Amniotic stem cell (primary cell): ENCODE measurements at places on chromosomes 5 and 9.

DNA sequence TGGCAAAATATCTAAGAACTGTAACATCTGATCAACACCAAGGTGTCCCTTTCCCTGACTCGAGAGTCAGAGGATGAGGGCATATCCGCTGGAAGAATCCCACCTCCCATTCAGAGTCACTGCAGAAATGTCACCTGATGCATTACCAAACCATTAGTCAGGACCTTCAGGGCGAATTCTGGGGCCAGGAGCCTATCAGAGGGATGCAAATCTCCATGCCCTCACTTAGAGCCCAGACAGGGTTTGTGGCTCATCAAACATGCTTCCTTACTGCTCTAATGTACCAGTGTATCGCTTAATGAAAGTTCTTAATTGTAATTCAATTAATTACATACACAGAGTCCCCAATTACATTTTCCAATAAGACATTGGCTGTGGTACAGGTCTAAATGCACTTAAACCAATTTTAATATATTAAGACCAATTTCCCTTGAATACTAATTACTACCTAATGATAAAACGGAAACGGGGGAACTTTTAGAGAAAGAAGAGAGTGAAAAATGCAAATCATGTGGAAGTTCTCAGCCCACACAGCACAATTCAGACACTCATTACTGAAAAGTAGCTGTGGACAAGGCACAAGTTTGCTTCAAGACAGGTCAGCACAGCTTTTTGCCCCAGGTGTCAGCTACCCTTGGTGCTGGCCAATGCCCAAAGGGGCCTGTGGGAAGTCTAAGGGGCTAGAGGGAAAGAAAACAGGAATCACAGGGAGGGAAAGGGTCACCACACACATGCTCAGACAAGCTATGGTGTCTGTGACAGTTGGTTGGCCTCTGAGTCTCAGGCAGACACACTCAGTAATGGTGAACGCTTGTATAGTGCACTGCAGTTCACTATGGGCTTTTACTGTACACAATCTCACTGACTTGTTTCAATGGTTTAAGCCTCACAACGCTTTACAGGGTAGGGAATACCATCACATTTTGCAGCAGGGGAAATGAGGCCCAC, 211.6 kb downstream of the MAPKAP1 start:
- no peak for DNase-seq

DNA sequence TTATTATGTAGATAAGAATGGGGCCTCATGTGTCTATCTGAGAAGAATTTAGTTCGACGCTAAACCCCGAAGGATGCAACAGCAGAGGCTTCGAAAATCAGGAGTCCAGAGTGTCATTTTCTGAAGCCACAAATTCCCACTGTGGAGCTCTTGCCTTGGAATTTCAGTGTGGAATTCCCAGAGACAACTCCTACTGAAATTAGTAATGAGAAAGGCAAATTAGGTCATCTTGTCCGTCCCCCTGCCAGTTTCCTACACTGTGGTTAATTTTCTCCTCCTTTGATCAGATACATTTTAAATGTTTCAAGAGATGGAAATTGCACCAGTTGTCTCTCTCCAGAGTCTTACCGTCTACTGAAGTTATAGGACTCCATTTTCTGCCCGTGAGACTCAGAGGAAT, 633.6 kb downstream of the BNC2 start:
- DNase-seq, result no peak

GRCh38 chr9:20940447-20941173, 90.8 kb downstream of the HACD4 start:
- DNase-seq, result no peak

DNA sequence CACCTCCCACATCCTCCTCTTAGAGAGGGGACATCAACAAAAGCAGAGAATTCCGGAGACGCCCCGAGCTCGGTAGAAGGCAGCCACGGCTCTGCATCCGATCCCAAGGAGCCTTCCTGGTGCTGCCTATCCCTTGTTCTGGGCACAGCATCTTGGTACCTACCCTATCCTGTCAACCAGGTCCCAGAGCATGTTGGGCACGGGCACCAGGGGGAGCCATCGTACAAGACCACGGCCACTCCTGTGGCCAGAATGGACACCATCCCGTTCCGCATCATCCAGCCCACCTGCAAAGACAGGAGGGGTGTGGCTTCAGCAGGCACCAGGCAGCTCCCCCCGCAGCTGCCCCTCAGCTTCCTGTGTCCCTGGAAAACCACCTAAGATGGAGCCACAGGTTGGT, 62.7 kb upstream of the ZNF354A start:
- DNase-seq, result no peak
